ENCODE measurements at places on chromosomes 2 and 18.

DNA sequence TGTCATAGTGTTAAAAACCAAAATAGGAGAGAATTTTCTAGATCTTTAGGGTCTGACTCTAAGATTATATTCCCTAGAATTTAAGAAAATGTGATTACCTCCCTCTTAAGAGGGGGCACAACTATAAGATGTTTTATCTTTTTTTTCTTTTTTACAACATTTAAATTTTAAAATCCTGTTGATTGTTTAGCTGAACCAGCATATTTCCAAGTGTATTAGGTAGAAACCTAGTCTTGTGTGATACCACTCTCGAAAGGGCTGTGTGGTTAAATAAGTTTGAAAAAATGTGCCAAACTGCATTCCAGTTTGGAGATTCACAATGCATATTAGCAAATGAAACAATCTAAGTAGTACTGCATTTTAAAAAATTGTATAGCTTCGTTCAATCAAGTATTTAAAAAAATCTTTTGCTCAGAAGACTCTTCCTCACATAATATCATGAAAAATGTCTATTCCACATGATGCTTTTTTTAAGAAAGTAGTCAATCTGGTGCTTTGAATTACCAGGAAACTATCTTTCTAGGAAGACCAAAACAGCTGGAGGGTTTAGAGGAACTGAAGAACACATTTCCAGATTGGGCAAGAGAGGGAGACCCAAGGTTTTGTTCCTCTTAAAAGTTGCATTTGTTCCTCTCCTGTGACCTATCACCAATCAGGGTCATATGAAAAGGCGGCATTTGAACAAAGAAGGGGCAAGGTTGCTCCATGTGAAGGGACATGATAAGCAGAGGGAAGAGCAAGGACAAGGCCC is 98.8 kb downstream of the DPP4 start:
- no peak for DNase-seq

DNA sequence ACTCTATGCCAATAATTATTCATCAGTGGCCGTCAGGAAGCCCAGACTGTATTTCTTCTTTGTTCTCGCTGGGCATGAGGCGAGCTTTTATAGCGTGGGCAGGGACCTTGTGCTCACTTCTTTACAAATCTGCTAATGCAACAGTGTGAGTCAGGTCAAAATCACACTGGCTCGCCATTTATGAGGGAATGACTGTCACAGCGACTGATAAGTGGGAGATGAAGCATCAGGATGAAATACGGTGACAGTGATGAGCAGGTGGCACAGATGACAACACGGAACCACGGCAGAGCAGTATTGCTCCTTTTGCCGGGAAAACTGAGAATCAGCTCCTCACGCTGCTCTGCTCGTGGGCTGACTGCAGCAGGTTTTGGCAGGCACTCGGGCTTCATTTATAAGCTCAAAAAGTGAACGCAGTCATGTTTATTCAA is 20.5 kb downstream of the TYMS start:
- no peak for DNase-seq

DNA sequence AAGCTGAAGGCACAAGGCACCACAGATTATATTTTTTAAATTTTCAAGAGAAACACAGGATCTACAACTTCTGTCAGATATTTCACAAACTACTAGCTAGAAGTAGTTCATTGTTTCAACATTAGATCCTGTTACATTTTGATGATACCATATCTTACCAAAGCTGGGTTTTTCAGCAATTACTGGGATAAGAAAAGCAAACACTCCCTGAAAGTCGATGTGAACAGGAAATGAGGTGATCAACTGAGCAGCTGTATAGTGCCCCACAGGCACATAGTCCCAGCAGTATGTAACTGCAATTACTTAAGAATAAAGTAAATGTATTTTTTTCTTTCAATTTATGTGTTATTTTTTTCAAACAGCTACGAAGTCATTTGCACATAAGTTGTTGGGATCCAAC is 103.5 kb downstream of the DNER start:
- no peak for DNase-seq

DNA sequence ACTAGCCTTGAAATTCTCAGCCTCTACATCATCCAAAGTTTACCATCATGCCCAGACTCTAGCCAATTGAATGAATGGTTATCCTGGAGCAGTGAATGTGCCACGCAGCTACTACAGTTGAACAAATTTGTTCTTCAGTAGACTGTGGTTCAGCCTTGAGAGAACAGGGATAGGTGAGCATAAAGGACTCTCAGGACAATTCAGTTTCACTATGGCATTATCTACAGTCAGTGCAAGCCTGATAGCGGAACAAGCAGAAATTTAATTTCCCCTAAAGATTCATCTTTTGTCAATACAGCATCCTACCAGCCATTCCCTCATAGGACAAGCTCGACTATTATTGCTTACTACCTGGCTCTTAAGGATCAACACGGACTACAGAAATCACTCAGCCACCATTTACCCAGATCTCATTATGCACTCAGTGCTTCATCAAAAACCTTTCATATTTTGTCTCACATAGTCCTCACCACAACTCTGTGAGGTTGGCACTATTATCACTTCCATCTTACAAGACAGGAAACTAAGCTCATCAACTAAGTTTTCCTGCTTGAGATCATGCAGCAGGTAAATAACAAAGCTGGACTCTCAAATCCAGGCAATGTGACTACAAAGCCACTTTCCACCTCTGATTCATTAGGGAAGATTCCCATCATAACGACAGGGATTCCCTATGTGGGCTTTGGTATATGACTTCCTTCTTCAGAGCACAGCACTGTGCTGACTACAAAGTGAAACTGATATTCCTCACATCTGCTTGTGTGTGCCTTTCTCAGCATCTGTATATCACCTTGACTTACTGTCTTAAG is 181.5 kb upstream of the ACVR2A start:
- peak; percentile 63 for DNase-seq

- no peak for DNase-seq
These were observed 95.8 kb downstream of the VSNL1 start for GRCh38 chr2:17636257-17636656.

- DNase-seq = no peak
These were observed 869.4 kb upstream of the VRK2 start for GRCh38 chr2:57177176-57177575.

- no peak for DNase-seq
These were observed 76.9 kb upstream of the MAP3K20 start for GRCh38 chr2:172998547-172999272.

GRCh38 chr2:54456612-54457322 is 640 bp downstream of the SPTBN1 start:
- no peak for DNase-seq

DNA sequence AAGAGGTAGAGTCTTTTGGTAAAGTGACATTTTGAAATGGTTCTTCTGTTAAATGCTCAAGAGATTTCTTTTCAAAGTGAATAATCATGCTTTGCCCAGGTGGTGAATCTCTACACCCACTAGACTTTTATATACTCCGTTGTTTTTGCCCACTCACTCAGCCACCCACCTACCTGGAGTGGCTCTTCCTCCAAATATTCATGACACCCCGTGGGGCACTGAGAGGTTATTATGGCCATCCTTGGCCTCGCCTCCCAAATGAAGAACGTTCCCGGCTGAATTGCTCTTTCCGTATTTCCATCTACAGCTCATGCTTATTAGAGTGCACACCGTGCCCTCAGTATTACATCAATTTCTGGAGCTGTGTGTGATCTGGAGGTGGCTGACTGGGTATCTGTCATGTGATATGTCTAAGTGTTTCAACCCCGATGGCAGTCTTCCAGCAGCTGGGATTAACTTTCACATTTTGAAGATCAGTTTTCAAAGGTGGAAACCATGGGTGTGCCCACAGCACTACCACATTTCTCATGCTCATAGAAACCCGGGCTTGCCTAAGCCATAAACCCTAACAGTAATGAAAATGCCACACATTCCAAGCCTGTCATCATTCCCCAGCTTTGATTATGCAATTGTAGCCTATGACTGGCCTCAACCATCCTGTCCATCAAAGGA is 406.6 kb upstream of the MMADHC start:
- no peak for DNase-seq

- DNase-seq = no peak
These were observed 171.0 kb upstream of the STON1 start for GRCh38 chr2:48358982-48359381.

DNA sequence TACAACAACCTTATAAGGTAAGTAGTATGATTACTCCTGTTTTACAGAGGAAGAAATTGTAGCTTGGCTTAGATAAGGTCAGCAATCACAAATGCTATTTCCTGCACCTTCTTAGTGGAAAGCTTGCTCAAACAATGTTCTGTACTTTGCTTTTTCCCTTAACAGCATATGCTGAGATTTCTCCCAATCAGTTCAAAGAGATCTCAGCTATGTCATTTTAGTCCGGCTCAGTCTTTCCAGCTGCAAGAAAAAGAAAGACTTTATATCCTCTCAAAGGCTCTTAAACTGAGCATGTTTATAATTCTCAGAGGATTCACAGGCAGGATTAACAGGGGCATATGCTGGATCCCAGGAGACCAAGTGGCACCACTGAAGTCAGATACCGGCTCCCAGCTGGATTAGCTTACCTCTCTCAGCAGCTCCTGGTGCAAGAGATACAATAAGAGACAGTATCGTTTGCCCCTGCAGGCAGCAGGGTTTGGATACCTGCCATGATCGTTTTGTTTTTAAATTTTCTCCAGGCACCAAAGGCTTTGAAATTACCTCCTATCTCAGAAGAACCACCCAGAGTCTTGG is 29.5 kb downstream of the KIAA2012 start:
- DNase-seq = no peak

DNA sequence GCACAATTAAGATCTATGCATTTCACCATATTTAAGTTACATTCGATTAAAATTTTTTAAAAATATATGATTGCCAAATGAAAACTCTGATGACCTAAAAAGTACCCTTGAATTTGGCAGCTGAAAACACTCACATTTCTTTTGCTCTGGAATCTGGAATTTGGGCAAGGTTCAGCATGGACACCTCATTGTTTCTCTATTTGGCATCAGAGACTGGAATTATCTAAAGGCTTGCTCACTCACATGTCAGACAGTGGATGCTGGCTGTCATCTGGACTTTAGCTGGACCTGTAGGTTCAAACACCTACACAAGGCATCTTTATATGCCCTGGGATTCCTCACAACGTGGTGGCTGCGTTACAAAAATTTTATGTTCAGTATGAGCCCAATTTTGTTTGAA is 16.1 kb downstream of the MBOAT2 start:
- DNase-seq = no peak

GRCh38 chr2:47964722-47965434 is 58.6 kb upstream of the FBXO11 start:
- DNase-seq = no peak

DNA sequence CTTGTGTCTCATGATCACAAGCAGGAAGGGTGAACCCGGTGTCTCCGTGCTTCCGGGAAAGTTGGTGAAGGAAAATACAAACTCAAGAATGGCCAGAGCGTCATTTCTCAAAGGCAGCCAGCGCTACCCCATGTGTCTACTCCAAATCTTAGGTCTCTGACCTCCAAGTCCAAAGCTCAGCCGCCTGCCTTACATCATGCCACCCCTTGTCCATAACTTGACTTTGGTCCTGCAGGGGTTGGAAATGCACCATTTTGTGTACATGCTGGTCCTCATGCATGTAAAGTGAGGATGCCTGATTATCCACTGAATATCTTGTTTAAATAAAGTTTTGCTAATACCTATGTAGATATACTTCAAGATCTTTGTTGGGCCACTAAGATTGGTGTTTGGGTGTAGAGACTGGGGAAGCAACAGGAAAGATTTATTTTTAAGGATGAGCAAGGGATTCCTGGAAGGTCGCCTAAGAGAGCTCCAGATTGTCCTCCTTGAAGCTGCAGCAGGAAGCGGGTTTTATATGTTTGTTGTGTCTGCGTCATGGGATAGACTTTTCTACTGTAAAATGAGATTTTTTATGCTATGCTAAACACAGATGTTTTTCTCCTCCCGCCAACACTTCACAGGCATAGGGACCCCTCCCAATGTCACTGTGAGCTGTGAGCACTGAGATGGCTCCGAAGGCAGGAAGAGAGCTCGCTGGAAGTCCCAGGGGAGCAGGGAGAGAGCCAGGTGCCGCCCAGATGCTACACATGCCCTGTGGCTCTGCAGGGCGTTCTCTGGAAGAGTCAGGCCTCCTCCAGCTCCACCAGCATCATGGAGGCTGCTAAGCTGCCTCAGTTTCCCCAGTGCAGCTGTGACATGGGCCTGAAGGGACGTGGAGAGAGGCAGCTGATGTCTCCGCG is 176.2 kb upstream of the HDAC4 start:
- no peak for DNase-seq

DNA sequence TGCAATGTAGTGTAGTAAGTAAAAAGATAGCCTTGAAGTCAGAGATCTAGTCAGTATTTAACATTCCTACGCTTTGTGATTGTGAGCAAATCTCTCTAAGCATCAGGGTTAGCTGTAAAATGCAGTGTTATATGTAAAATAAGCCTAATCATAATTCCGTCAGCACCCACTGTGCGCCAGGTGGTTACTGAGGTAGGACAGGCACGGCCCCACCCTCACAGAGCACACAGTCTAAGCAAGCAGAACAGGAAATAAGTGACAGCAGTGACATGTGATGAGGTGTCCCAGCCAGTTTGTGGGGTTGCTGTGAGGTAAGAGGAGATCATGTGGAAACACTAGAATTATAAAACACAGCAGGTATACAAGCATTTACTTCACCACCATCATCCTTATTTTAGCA is 267.1 kb downstream of the ICOS start:
- no peak for DNase-seq

DNA sequence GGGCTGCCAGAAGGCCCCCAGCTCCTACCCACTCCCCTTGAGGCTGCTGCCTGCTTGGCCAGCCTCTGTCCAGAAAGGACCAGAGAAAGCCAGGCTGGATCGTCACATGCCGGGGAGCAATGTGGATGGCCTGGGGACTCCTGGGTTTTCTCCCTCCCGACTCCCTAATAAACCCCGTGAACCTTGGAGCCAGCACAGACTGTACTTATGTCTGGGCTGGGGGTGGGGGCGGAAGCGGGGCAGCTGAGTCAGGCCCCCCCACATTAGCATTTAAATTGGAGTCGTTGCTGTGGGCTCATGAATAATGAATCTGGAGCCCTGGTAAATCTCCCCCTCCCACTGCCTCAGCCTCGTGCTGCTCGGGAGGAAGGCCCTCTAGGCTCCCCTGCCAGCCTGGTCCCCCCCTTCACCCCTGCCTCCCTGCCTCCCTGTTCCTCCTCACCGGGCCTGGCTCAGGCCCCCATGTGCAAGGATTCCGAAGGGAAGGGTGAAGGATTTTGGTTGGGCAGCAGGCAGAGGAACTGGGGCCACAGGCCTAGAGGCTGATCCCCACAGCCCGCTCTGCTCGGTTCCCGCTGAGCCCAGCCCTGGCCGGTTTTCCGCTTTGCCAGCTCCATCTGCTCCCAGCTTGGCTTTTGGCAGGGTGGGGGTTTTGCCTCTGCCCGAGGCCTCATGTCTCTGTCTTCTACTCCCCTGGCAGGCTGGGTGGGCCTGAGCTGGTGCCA is 7.3 kb upstream of the ASIC4 start:
- DNase-seq = no peak

All from naive thymus-derived CD4-positive, alpha-beta T cell (primary cell).